Stimulated activated naive CD4-positive, alpha-beta T cell (primary cell): ENCODE measurements at places on chromosomes 16 and 17.

- no peak for DNase-seq
Measured at GRCh38 chr17:48102043-48102750, 919 bp upstream of the CBX1 start.

GRCh38 chr17:6439951-6440350 is 4.3 kb upstream of the PIMREG start:
- DNase-seq = no peak

DNA sequence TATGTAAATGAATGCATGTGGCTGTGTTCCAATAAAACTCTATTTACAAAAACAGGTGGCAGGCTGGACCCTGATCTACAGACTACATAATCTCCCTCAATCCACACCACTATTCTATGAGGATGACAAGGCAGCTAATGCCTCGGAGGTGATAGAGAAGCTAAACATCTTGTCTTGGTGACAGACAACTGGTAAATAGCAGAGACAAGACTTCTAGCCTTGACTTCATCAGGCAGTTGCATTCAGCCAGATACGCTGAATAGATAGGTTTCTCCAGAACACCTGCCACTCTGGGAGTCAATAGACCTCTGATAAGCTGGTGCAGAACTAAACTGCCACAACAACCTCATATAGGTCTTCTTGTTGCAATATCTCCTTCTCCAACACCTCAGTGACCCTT is 3.3 kb downstream of the ATPAF2 start:
- DNase-seq = no peak

DNA sequence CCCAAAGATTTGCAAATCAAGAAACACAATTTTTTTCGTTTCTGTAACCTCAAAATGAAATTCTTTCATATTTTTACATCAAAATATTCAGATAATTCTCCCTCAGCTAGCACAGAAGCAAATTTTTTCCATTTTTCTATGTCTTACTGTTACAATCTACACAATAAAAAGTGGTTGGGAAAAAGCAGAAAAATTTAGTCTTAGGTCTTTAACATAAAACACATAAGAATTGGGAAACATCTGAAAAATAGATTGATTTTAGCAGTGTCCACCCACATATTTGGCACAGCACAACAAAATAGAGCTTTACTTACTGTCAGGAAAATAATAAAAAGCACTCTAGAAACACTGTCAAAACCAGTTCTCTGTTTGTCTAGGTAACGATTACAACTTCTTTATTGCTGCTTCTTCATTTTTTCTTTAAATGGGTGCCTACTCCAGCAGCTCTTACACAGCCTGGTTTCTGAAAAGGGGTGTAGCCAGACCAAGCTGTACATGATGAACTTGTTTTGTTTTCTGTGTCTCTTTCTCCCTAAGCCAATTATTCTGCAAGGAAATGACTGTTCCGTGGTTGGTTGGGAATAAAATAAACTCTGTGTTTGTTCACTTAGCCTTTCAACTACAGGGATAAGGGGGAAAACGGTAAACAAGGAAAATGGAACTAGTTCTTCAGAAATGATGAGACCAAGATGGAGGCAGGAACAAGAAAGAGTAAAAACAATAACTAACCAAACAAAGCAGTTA is at the start of gene ABCA6:
Gene ABCA6 (minus strand): TSS at position 465 of the 744 bp plus-strand sequence. CDS start 1,192 bp downstream, outside the sequence.
- DNase-seq = no peak

DNA sequence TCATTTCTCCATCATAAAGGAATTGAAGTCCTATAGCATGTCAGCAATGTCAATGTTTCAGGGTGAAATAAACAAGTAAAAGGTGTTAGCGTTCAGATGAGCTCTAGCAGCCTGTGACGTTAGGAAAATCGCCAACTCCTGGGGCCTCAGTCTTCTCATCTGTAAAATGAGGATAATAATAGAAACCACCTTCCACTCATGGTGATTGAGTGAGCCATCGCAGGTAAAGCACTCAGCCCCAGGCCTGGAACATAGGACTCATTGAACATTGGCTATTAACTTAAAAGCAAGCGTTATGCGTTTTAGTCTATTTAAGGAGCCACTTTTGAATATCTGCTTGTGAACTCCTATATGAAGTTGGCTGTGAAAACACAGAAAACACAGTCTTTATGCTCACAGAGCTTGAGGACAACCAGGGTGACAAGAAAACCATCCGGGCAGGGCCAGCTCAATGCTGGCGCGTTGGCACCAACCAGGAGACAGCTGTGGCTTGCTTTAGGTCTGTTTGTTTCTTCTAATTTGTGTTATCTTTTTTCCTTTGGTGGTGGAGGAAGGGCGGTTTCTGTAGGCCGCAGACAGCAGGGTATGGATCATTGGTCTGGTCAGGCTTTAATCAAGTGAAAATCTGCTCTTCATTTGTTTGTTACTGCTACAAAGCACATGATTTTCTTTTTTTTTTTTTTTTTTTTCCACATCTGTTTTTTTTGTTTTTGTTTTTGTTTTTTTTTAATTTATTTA is 35.7 kb upstream of the MED9 start:
- no peak for DNase-seq

GRCh38 chr16:81481207-81481821 is 36.7 kb downstream of the CMIP start:
- no peak for DNase-seq

GRCh38 chr17:82154881-82155331 is 56.9 kb upstream of the FASN start:
- DNase-seq = no peak

DNA sequence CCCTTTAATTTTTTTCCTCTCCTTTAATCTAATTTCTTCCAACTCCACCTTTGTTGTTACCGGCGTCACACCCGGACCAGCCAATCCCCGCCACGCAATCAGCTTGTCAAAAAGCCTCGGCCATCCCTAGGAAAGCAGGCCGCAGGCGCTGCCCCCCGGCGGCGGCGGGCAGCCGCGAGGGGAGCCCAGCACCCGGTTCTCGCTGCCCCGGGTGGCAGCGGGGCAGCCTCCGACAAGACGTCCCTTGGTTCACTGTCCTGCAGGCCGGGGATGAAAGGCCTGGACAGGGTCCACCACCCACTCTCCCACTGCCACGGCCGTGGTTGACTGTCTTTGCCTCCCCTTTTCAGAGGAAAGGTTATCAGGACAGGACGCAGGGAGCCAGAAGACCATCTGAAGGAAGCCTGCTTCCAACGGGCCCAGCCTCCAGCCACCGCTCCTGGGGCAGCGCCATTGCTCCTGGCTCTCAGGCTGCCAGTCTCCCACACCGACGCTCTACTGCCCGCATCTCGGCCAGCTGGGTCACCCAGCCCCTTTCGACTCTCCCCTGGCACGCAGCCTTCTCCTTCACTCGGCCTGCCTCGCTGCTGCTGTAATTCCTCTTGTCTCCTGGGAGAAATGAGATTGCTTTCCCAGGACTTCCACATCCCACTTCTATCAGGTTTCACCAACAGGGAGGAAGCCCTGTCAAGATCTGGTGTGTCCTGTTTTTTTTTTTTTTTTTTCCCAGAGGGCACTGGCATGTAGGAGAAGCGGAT is 2.8 kb upstream of the UBTF start:
- peak; percentile 60 for DNase-seq

DNA sequence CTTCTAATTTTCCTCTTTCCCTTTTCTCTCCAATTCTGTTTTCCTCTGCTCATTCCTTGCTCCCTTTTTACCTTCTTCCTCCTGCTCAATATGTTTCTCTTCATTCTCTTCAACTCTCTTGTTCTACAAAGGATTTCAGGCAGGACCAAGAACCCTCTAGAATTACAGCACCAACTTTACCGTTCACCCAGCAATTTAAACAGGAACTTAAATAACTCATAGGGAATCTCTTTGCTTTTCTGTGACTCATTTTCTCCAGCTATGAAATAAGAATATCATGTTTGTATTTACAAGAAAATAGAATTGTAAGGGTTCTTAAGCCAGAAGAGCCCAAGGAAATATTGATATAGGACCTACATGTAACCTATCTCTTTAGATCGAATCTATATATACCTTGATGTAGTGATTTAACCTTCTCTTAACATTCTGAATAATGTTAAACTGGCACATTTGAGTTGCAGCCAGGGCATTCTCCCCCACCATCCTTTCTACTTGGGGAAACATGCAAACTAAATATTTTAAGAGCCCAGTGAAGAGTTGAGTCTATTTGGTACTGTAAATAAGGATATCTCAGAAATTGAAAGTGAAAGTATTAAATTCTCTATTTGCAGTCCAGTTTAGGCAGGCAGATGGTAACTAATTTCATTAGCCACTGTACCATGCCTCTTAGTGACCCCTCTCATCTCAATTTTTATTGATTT is 137.0 kb downstream of the ANKFN1 start:
- DNase-seq = no peak

GRCh38 chr16:63512910-63513309 is 1476.7 kb upstream of the CDH8 start:
- no peak for DNase-seq

DNA sequence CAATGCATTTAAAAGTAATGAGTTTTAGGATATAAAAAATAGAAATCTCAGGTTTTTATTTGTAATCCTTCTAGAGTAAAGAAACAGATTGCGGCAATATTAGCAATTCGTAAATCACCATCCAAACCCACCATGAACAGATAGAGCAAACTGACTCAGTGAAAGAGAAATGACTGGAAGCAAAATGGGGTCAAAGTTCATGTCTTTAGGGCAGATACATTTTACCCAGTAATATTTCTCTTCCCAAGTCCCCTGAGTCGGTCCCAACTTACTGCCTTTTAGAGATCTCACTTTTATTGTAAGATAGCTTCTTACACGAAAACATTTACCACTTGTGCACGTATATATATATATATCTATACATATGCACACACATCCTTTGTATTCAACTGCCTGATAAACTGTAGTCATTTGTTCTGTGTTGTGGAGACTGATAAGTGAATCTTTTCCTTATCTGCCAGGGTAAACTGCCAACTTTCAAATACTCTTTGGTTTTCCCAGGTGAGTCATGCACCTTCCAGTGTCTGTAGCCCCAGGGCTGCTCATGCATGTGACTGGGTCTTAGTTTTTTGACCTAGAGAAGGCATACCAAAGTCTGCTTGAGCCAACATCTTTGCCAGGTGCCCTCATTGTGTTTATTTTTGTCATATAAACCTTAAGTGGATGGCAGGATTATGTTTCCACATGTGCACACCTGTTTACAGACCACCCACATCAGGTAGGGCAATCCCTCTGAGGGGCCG is 7.8 kb upstream of the IRF8 start:
- no peak for DNase-seq
